ENCODE measurements at places on chromosomes 3 and 15.

- no peak for DNase-seq
Measured at GRCh38 chr3:403826-404225, 207.3 kb downstream of the CHL1 start.

- DNase-seq = no peak
Measured at GRCh38 chr3:184563561-184563925, 2.0 kb downstream of the EPHB3 start.

GRCh38 chr3:122516846-122517360, 2.2 kb upstream of the KPNA1 start:
- no peak for DNase-seq

- no peak for DNase-seq
Measured at GRCh38 chr3:188353426-188353825, 199.5 kb downstream of the LPP start.

- no peak for DNase-seq
Measured at GRCh38 chr3:3552761-3553160, 246.5 kb upstream of the LRRN1 start.

DNA sequence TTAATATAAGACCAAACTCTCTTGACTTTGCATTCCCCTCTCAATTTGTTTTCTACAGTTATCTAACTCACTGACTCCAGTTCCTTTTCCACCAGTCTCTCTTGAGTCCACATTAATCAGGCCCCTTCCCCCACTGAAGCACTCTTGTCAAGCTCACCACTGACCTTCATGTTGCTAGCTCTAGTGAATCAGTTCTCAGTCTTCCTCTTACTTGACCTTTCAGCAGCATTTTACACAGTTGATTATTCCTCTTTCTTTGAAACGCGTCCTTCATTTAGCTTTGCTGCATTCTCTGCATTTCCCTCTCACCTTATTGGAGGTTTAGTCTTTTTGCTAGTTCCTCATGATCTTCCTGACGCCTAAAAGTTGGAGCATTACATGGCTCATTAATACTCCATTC, 8.3 kb downstream of the PPP2R3A start:
- DNase-seq = no peak

DNA sequence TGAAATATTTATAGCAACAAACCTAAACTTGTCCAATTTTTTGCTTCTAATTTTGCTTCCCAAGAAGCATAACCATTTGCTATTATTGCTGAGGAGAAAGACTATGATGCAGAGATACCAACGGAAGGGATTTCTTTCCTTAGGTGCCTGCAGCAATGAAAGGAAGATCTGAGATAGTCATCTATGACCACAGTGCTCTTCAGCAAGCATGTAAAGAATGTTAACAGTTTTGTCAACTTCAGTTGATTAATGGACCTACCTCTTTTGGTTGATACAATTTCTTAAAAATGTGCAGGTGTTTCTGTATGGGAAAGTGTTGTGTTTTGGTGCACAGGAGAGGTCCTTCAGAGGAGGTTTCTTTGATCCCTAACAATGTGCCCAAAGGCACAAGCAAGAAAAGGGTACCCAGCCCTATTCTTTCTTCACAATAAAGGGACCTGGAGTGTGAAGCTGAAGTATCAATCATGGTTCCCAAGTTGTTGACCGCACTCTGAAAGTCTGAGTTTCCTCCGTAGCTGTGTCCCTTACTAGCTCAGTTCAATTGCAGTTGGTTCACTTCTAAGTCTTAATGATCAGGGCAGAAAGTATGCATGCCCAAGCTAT, 307.7 kb upstream of the KCNH8 start:
- DNase-seq = no peak

DNA sequence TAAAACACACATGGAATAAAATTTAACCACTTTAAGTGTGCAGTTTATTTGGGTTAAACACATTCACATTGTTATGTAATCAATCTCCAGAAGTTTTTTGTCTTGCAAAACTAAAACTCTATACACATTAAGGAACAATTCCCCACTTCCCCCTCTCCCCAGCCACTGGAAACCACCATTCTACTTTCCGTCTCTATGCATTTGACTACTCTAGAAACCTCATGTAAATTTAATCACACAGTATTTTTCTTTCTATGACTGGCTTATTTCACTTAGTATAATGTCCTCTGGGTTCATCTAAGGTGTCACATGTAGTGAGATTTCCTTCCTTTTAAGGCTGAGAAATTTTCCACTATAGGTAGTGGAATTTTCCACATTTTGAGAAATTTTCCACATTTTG, 568.7 kb upstream of the UBE2E2 start:
- DNase-seq = no peak

DNA sequence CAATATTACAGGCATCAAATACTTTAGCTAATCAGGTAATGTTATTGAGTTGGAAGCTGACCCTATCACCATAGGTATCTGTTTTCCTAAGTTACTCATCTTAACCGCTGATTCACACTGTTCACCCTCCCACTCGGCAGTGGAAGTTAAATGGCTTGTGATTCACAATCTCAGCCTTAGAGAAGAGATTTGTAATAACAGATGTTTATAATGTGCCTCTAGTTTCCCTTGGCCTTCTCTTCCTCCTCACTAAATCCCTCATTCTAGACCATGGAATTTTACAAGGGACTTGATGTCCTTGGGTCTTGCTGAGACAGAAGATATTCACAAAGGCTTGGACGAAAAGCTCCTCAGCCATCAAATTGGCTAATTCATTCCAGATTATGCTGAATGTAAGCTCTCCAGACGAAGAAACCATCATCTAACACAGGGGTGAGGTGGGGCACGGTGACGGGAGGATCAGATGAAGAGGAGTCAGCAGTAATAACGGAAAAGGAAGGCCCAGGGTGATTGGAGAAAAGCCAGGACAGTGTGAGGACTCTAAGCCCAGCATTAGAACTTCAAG, 931.7 kb downstream of the MCTP2 start:
- no peak for DNase-seq

DNA sequence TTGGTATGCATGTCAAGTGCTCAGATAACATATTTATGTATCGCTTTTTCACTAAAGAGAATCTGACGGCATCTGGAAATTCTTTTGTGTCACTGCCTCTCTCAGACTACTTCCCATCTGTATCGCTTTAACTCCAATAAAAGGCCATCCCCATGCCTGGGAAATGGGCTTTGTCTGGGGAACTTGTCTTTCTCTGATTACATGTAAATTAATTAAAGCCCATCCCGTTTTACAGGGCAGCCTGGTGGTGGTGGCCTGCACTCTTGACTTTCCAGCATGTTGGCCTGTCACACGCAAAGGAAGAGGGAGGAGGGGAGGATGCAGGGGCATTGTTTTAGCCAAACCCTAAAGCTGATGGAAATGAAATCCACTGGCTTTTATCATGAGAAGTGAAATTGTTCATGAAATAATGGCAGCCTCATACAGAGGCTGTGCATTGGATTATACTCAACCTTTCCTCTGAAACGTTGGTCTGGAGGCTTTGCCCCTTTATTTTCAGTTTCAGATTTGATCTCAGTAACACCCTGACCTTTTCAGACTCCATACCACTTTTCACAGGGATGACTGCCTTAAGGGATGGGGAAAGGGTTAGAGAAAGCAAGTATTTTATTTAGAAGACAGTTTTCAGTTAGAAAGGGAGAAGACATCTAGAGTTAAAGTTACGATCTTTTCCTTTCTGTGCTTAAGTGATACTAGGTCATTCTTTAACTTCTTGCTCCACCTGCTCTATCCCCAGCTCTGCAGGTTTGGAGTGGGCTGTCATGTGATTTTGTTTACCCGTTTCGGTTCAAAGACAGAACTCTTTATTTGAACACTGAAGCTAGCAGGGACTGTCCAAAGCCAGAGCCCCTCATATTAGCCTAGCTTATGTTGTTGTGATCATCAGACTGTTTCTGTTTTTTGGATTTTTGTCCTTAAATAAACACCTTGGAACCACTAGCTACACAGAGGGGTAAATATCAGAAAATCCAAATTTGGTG, 94.6 kb upstream of the CTDSPL start:
- DNase-seq = no peak

DNA sequence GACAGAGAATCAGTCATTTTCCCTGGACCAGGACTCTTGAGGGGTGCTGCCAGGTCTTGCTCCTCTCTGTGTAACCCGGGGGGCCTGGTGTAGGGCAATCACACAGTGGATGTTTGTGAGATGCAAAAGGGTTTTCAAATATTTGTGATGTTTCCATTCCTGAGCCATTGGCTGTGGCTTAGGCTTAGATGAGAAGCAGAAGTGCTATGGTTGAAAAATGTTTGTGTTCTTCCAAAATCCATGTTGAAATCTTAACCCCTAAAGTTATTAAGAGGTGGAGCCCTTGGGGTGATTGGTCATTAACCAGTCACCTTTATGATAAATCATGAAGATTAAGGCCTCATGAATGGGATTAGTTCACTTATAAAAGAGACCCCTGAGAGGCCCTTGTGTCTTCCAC, 36.5 kb downstream of the CORO2B start:
- no peak for DNase-seq

GRCh38 chr3:195768831-195769303, 42.9 kb downstream of the MUC4 start:
- no peak for DNase-seq

DNA sequence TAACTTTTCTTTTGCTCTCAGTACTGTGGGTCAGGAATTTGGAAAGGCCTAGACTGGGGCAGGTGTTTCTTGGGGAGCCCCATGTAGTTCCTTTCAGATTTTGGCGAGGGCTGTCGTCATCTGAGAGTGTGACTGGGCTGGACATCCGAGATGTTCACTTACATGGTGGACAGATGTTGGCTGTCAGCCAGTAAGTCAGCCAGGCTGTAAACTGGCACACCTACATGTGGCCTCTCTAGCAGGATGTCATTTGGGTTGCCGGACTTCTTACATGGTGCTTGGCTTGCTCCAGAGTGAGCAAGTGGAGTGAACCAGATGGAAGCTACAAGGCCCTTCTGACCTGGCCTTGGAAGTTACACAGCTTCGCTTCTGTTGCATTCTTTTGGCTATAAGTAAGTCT, 20.7 kb downstream of the TATDN2 start:
- DNase-seq = no peak

DNA sequence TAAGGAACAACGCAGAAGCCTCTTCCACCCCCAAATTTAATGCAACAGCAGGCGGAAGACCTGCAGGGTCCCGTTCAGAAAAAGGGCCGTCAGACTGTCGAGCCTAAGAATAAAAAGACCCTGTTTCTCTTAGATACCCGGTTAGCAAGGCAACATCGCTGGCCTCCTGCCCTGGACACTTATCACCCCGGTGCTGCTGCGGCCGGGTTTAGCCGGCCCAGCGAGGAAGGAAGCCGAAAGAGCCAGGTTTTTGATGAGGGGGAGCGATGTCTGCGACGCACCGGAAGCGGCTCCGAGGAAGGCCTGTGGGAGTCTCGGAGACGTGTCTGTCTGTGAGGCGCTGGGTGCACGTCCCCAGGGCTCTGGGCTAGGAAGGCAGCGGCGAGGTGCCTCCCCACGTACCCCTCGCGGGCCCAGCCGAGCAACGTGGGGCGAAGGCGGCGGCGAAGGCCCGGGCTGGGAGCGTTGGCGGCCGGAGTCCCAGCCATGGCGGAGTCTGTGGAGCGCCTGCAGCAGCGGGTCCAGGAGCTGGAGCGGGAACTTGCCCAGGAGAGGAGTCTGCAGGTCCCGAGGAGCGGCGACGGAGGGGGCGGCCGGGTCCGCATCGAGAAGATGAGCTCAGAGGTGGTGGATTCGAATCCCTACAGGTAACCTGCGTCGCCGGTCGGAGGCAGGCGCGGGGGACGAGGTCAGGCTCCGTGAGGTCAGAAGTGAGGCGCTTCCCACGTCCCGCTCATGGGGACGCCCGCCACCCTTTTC, at the start of gene UBA5:
TSS of gene UBA5 (plus strand) at position 278 of the 759 bp plus-strand sequence. CDS start at position 487, 209 bp downstream.
- DNase-seq = peak; percentile 33

DNA sequence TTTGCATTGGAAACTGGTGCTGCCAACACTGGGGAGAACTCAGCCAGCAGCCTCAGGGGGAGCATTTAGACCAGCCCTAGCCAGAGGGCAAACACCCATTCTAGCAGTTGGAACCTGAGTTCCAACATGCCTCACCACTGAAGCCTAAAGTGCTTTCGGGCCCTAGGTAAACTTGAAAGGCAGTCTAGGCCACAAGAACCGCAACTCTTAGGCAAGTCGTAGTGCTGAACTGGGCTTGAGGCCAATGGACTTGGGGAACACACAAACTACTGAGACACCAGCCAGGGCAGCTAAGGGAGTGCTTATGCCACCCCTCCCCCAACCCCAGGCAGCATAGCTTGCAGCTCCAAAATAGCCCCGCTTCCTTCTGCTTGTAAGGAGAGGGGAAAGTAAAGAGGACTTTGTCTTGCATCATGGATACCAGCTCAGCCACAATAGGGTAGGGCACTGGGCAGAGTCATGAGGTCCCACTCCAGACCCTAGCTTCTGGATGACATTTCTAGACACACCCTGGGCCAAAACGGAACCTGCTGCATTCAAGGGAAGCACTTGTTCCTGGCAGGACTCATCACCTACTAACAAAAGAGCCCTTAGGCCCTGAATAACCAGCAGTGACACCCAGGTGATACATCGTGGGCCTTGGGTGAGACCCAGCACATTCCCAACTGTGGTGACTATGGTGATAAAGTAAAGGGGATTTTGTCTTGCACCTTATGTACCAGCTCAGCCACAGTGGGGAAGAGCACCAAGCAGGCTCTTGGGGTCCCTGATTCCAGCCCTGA, 37.3 kb upstream of the TEX9 start:
- DNase-seq = no peak

GRCh38 chr3:166451997-166452396, 614.8 kb upstream of the BCHE start:
- DNase-seq = no peak

DNA sequence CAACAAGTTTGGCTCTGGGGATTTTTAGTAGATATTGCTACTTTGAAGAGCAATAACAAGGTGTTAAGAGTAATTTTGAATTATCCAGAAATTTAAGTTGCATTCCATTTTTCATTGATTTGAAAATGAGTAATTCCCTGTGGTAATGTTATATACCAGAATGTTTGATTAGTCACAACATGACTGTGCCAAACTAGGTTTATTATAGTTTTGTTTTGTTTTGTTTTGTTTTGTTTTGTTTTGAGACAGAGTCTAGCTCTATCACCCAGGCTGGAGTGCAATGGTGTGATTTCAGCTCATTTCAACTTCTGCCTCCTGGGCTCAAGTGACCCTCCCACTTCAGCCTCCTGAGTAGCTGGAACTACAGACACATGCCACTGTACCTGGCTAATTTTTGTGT, 40.7 kb downstream of the CNOT10 start:
- no peak for DNase-seq

- no peak for DNase-seq
Measured at GRCh38 chr15:101159936-101160815, 91.7 kb downstream of the CHSY1 start.

GRCh38 chr3:61981060-61981459, 392.3 kb downstream of the FEZF2 start:
- no peak for DNase-seq

GRCh38 chr15:79160211-79160610, 69.6 kb upstream of the RASGRF1 start:
- DNase-seq = no peak

- DNase-seq = no peak
Measured at GRCh38 chr15:70627734-70628548, 135.4 kb downstream of the UACA start.

- DNase-seq = no peak
Measured at GRCh38 chr3:69613286-69613685, 126.0 kb upstream of the MITF start.
